A673 (cell line): ENCODE measurements at places on chromosomes 4 and X. TPM values are rescaled to one million over a fixed set of nuclear protein-coding genes. Genes with fewer than 3 reads are reported as not detected.

- H3K27ac ChIP-seq, result no peak overlapping the region
- no peaks in the 10 kb centered on the region for H3K4me1 ChIP-seq
- no peak for DNase-seq
- no peaks in the 10 kb centered on the region for H3K36me3 ChIP-seq
- H3K4me3 ChIP-seq, result no peak overlapping the region
These were observed 275.4 kb downstream of the SHOX start for GRCh38 chrX:905848-906566.

DNA sequence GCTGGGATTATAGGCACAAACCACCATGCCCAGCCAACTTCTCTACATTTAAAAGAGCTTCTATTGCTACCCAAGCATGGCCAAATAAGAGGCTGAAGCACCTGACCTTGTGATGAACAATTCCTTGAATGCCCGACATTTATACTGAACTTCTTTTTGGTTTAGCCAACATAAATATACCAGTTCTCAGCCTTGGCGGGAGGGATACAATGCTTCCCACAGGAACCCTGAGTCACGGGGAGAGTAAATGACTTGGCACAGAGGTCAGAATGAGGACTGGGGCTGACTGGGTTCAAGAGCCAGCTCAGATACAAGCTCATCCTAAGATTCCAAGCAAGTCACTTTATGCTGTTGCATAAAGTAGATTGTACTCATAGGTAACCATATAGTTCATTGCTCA lies 6.1 kb downstream of the HOPX start:
- no peak overlapping the region for H3K27ac ChIP-seq
- no peaks in the 10 kb centered on the region for H3K27me3 ChIP-seq
- no peak for DNase-seq
- no peaks in the 10 kb centered on the region for H3K36me3 ChIP-seq
- H3K4me1 ChIP-seq, result no peaks in the 10 kb centered on the region
- H3K4me3 ChIP-seq, result no peak overlapping the region

DNA sequence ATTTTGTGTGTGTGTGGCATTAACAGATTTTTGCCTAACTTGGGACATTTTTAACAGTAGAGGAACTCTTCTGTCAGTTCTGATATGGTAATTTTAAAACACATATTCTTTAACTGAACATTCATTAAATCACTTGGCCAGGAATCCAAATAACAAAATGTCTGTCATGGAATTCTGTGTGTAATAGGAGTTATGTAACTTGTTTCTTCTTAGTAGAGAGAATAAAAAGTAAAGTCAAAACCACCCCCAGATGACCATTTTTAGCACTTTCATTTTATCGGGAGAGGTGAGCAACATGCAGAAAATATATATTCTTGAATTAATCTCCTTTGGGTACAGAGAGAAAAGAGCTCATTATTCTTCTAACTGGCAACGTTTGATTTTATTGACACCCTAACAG lies 1740.3 kb downstream of the STIM2 start:
- H3K27me3 ChIP-seq, result no peaks in the 10 kb centered on the region
- no peak overlapping the region for H3K27ac ChIP-seq
- H3K4me3 ChIP-seq, result no peak overlapping the region
- DNase-seq, result no peak

- no peaks in the 10 kb centered on the region for H3K36me3 ChIP-seq
- no peak overlapping the region for H3K27ac ChIP-seq
- no peaks in the 10 kb centered on the region for H3K4me1 ChIP-seq
- H3K4me3 ChIP-seq, result no peak overlapping the region
These were observed 69.2 kb downstream of the NLGN4X start for GRCh38 chrX:6159468-6159867.

DNA sequence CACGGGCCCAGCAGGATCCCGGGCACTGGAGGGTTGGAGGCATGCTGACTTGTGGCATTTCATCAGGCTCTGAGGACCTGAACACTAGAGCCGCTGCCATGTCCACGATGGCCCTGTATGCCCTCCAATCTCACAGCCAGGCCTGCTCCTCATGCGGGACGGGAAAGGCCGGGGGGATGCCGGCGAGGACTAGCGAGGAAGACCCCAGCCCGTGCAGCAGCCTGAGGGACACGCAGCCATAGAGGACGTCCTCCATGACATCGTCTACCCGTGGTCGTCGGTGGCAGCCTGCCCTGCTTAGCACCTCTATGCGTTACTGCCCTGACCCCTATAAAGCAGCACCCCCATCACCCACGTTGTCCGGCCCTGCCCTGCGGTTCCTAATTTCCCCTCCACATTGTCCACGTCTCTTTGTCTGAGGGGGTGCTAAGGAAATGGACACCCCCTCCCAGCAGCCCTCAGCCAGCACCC lies 32.6 kb downstream of the HMX1 start:
- H3K4me1 ChIP-seq, result no peaks in the 10 kb centered on the region
- no peak overlapping the region for H3K4me3 ChIP-seq
- H3K36me3 ChIP-seq, result no peaks in the 10 kb centered on the region
- H3K27me3 ChIP-seq, result no peaks in the 10 kb centered on the region

GRCh38 chr4:76943790-76944189 lies 5.8 kb upstream of the SEPTIN11 start:
- no peak overlapping the region for H3K27ac ChIP-seq
- no peak for DNase-seq
- H3K4me3 ChIP-seq, result no peak overlapping the region
- no peaks in the 10 kb centered on the region for H3K36me3 ChIP-seq
- H3K27me3 ChIP-seq, result no peaks in the 10 kb centered on the region

DNA sequence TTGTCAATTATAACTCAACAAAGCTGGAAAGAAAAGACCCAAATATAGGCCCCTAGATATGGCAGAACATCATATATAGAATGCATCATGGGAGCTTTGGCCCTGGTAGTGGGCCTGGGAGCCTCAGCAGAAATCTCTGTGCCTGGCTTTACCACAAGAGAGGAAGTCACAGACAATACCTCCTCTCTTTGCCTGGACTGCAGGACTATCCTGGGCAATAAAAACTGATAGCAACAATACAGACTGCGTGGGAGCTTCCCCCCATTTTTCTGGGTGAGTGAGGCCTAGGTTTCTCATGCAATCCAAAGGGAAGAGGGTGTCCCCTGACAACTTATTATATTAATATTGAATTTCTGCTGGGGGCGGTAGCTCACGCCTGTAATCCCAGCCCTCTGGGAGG lies 64.0 kb upstream of the NFKB1 start:
- H3K4me1 ChIP-seq, result peaks cover 20% of the 10 kb centered on the region
- no peak for DNase-seq
- H3K36me3 ChIP-seq, result no peaks in the 10 kb centered on the region
- no peaks in the 10 kb centered on the region for H3K27me3 ChIP-seq

GRCh38 chr4:2901186-2901585 lies 57.5 kb downstream of the ADD1 start:
- no peak for DNase-seq
- no peaks in the 10 kb centered on the region for H3K4me1 ChIP-seq
- H3K4me3 ChIP-seq, result no peak overlapping the region
- H3K36me3 ChIP-seq, result peaks cover 64% of the 10 kb centered on the region

DNA sequence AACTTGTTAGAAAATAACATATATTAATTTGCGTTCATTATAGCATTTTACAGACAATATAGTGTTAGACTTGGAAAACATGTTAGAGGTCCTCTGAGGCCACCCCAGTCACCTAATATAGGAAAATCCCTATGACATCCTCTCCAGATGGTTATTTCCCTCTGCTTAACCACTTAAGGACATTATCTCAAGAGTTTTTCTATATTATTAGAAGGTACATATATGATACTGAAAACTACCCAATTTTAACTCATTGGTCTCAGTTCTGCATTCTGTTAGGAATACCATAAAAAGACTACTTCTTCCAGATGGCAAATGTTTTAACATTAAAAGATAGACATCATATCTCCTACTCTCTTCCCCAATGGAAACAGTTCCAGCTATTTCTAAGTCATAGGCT lies 21.4 kb downstream of the PTPN13 start:
- no peaks in the 10 kb centered on the region for H3K27me3 ChIP-seq
- peaks cover 2% of the 10 kb centered on the region for H3K4me1 ChIP-seq
- no peaks in the 10 kb centered on the region for H3K36me3 ChIP-seq
- no peak for DNase-seq

GRCh38 chrX:154433605-154434004 lies 3.3 kb upstream of the GDI1 start:
- H3K36me3 ChIP-seq, result peaks cover 8% of the 10 kb centered on the region
- no peaks in the 10 kb centered on the region for H3K27me3 ChIP-seq
- peaks cover 14% of the 10 kb centered on the region for H3K4me1 ChIP-seq
- no peak overlapping the region for H3K27ac ChIP-seq
- DNase-seq, result no peak

DNA sequence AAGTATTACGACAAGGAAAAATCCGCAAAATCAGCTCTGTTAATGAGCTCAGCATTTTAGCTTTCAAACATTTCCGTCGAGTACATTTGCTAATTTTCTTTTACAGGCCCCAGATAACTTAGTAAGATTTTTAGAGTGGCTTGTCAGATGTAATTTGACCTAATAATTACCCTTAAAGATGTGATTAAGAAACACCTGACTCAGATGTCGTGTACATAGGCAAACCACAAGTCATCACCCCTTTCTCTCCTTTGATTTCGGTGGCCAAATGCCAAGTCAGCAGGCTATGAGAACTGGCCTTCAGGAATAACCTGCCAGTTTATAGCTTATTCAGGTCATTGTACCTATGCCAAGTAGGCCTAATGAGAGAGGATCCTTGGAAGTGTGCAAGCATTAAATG lies 369.6 kb downstream of the PCDH7 start:
- H3K4me1 ChIP-seq, result peaks cover 56% of the 10 kb centered on the region
- peak; percentile 35 for DNase-seq
- H3K27me3 ChIP-seq, result no peaks in the 10 kb centered on the region
- H3K36me3 ChIP-seq, result no peaks in the 10 kb centered on the region
- no peak overlapping the region for H3K27ac ChIP-seq
- no peak overlapping the region for H3K4me3 ChIP-seq

DNA sequence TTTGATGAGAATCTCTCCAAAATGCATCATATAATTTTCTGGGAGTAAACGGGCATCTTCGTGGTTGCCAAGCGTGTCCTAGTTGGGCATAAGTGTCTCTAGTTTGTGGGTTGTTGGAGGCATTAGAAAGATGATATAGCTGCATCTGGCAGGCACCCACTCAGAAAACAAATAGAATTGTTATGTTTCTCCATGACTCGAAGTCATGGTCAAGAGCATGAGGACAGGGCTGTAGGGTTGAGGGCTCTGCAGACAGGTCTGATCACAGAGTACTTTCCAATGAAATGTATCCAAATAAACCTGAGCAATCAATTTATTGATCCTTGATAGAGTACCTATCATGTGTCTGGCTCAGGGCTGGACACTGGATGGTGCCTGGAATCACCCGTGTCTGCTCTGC lies 82.7 kb downstream of the SORCS2 start:
- DNase-seq, result no peak
- no peaks in the 10 kb centered on the region for H3K36me3 ChIP-seq
- H3K4me3 ChIP-seq, result no peak overlapping the region
- no peak overlapping the region for H3K27ac ChIP-seq
- H3K4me1 ChIP-seq, result no peaks in the 10 kb centered on the region

DNA sequence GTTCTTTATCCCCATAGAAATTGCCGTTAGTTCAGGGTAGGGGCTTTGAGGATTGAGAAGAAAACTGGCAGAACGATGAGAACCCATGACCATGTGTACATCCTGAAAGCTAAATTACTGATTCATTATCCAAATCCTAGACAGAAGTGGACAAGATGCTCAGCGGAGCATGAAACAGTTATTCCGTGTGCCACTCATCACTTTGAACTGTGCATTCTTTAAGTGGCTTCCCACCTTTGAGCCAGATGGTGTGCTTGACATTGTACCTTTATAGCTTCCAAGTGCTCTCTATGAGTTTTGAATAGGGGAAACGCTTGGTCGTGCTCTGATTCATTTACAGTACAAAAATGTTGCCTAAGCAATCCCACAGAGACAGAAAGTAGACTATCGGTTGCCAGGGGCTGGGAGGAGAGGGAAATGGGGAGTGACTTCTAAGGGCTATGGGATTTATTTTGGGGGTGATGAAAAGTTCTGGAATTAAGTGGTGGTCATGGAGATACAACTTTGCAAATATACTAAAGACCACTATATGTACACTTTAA lies 100.0 kb downstream of the DOCK11 start:
- no peaks in the 10 kb centered on the region for H3K36me3 ChIP-seq
- no peaks in the 10 kb centered on the region for H3K27me3 ChIP-seq
- H3K27ac ChIP-seq, result no peak overlapping the region
- DNase-seq, result no peak
- H3K4me1 ChIP-seq, result no peaks in the 10 kb centered on the region
- H3K4me3 ChIP-seq, result no peak overlapping the region

GRCh38 chr4:18105030-18106011 lies 83.8 kb upstream of the LCORL start:
- no peak for DNase-seq
- H3K4me1 ChIP-seq, result no peaks in the 10 kb centered on the region

DNA sequence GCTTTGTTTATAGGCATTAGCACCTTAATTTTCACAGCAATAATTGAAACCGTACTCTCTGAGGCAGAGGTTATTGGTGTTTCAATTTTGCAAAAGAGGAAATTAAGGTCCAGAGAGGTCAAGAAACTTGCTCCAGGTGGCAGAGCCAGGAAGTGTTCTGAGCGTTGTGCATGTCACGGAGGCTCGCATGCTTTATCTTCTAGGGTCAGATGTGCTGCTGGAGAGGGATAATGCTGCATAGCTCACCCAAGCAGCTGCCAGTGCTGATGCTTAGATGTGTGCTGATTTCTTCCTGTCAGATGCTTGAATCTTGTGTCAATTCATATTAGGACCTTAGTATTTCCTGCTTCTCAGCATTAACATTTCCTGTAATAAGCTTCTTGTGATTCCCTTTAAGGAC lies 13.0 kb upstream of the FGF5 start:
- no peak overlapping the region for H3K27ac ChIP-seq
- H3K4me3 ChIP-seq, result no peak overlapping the region
- no peaks in the 10 kb centered on the region for H3K4me1 ChIP-seq
- DNase-seq, result no peak
- H3K36me3 ChIP-seq, result no peaks in the 10 kb centered on the region
- H3K27me3 ChIP-seq, result peaks cover 18% of the 10 kb centered on the region

- H3K27ac ChIP-seq, result no peak overlapping the region
- peak; percentile 71 for DNase-seq
These were observed 227.0 kb downstream of the DKK2 start for GRCh38 chr4:106809076-106809475.

CYTL1 gene
- 7.5 and 9.1 TPM in 2 replicates for total RNA-seq

COL25A1 gene
- 8.8 and 10.4 TPM in 2 replicates for total RNA-seq

ADAM29 gene
- not detected in 2 replicates for total RNA-seq
